ENCODE measurements at places on chromosomes 7 and 10.

- no peak for DNase-seq
- H3K36me3 ChIP-seq, result no peaks in the 10 kb centered on the region
- no peak overlapping the region for H3K27ac ChIP-seq
- no peaks in the 10 kb centered on the region for H3K4me1 ChIP-seq
- no peak overlapping the region for H3K4me3 ChIP-seq
- H3K27me3 ChIP-seq, result peaks cover 1% of the 10 kb centered on the region
Measured at GRCh38 chr7:94683066-94683465, 27.1 kb upstream of the SGCE start.

- DNase-seq, result no peak
- peaks cover 8% of the 10 kb centered on the region for H3K27me3 ChIP-seq
- no peak overlapping the region for H3K27ac ChIP-seq
- H3K36me3 ChIP-seq, result no peaks in the 10 kb centered on the region
- H3K4me3 ChIP-seq, result no peak overlapping the region
- H3K4me1 ChIP-seq, result no peaks in the 10 kb centered on the region
Measured at GRCh38 chr10:22053048-22053447, 49.5 kb upstream of the DNAJC1 start.

GRCh38 chr10:34041871-34042270 is 707.4 kb upstream of the NRP1 start:
- no peaks in the 10 kb centered on the region for H3K4me1 ChIP-seq
- no peaks in the 10 kb centered on the region for H3K36me3 ChIP-seq
- no peak overlapping the region for H3K4me3 ChIP-seq
- no peak overlapping the region for H3K27ac ChIP-seq
- no peak for DNase-seq

DNA sequence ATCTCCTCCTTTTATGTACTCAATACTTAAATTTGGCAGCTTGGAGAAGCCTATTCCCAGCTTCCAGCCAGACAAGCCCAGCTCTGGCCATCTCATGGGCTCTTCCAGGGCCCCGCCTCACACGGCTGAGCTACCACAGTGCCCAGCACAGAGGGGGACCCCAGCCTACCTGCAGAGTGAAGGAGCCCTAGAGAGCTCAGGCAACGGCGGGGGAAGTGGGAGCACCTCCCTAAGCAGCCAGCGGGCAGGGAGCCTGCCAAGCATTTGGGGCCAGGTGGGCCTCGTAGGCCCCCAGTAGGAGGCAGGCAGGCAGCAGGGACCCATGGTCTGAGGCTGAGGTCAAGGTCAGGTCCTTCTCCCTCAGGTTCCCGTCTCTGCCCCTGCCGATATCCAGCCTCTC is 29.1 kb upstream of the SMARCD3 start:
- no peaks in the 10 kb centered on the region for H3K36me3 ChIP-seq
- H3K27ac ChIP-seq, result no peak overlapping the region
- peaks cover 33% of the 10 kb centered on the region for H3K27me3 ChIP-seq
- H3K4me3 ChIP-seq, result peak overlapping the region; percentile 80
- H3K4me1 ChIP-seq, result peaks cover 14% of the 10 kb centered on the region
- no peak for DNase-seq

DNA sequence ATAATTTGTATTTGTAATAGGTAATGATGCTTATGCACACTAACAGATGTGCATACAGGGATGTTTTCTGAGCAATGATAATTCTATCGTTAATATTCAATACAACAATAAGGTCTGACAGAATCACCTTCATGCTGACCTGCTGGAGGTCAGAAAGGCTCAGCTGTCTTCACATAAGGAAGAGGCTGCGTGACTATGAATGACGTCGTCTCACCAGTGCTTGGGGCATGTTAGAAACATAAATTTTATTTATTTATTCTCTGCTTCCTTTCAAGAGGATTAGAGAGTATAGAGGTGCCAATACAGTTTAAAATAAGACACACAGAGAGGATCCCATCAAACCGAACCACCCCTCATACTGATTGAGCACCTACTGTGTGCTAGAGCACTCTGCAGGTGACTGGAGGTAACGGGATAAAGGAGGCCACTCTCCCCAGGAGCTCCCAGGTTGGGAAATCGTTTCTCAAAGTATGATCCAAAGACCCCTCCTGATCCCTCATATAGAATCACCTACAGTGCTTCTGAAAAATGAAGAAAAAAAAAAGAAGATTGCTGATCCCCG is 265.6 kb upstream of the NPVF start:
- DNase-seq, result no peak
- no peak overlapping the region for H3K4me3 ChIP-seq
- no peak overlapping the region for H3K27ac ChIP-seq
- H3K36me3 ChIP-seq, result no peaks in the 10 kb centered on the region
- peaks cover 8% of the 10 kb centered on the region for H3K4me1 ChIP-seq

Data from memory B cell (primary cell).